ENCODE measurements at places on chromosomes 11 and 22. TPM values are rescaled to one million over a fixed set of nuclear protein-coding genes. Genes with fewer than 3 reads are reported as not detected.
A peak's percentile ranks its signal among the peaks of the same experiment; 100 is the strongest.

MAP6 gene
- 6.9 TPM for polyA plus RNA-seq

PGA5 gene
- polyA plus RNA-seq: 1.2 TPM

TREH gene
- polyA plus RNA-seq: 0.22 TPM

FXYD2 gene
- polyA plus RNA-seq: 2.7 TPM

RAC2 gene
- 6.0 TPM for polyA plus RNA-seq

OR2AG2 gene
- not detected for polyA plus RNA-seq

OR6A2 gene
- not detected for polyA plus RNA-seq

ARHGAP32 gene
- 13.8 TPM for polyA plus RNA-seq

PKDREJ gene
- polyA plus RNA-seq: 0.36 TPM

DNA sequence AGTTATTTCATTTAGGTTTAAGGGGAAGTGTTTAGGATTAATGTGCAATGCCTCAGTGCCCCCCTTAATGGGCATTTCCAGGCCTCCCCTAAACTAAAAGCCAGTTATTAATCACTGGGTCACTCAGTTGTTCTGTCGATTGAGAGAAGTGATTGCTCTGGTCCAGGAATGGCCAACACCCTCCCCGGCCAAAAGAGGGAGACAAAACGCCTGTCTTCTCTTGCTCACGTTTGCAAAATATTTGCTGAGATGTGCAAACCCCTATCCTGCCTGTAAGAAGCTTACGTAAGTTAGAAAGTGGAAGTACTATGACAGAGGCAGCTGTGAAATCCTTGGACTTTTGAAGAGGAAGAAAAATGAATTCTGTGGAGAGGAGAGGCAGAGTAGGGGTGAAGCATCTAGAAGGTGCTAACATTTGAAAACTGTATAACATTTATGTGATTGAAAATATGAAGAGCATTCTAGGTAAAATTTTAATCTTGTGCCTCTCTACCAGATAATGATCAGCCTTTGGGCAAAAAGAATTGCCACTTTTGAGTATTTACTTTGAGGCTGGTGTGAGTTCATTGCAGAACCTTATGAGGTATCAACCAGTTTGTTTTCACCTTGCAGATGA, 37.7 kb downstream of the NTM start:
- DNase-seq: peak; percentile 38

DNA sequence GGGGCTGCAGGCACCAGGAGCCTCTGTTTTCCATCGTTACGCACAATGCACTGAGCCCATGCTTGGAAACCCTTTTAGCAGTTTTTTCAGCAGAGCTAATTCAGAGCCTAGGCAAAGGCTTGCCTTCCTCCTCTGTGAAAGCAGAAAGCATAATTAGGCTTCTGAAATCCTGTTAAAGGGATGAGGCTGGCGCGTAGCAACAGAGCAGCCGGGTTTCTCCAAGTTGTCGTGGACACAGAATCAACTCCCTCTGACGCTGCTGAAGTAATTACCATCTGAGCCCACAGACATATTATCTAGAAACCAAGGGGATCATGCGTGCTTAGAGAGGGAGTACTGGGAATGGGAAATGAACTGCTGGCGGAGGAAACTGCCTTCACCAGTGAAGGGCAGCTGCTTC, 85.4 kb downstream of the MYO18B start:
- DNase-seq: no peak

GRCh38 chr11:31869986-31870385, 58.9 kb upstream of the PAX6 start:
- no peak for DNase-seq

DNA sequence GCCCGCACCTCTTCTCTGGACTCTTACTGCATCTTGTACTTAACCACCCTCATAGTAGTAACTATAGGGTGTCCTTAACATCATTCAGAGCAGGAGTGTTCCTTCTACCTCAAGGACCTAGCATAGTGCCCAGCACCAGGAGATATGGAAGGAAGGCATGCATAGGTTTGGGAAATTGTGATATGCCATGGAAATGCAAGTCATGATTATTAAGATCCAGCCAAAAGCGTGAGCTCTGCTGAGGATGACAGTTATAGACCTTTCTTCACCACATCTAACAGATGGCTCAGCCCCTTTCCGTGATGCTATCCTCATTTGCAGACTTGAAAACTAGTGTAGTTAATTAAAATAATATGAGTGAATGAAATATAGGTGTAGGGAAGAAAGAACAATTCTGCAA, 746.1 kb downstream of the NTM start:
- no peak for DNase-seq

DNA sequence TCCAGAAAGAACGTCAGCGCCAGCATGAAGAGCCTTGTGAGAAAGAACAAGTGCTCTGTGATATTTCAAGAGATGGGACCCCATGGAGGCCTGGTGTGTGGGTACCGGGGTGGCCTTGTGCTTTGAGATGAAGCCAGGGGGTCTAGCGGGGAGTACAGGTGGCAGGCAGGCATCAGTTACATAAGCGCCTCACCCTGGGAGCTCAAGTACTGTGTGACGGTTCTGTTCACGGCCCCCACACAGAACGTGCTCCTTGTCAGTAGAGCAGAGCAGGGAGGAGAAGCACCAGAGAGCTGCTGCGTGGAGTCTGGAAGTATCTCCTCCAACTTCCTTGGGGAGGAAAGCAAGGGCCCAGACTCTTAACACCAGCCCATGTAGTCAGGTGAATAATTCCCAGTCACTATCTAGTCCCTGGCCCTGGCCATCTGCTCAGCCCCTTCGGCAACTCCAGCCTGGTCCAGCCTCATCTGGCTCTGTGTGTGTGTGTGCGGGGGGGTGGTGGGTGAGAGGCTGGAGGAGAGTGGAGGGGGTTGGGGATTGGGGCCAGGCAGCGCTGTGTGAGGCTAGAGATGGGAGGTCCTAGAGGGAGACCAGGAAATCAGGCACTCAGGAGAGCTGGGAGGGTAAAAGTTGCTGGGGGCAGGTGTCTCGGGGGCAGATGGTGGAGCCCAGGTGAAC, 32.4 kb downstream of the MCM5 start:
- no peak for DNase-seq

DNA sequence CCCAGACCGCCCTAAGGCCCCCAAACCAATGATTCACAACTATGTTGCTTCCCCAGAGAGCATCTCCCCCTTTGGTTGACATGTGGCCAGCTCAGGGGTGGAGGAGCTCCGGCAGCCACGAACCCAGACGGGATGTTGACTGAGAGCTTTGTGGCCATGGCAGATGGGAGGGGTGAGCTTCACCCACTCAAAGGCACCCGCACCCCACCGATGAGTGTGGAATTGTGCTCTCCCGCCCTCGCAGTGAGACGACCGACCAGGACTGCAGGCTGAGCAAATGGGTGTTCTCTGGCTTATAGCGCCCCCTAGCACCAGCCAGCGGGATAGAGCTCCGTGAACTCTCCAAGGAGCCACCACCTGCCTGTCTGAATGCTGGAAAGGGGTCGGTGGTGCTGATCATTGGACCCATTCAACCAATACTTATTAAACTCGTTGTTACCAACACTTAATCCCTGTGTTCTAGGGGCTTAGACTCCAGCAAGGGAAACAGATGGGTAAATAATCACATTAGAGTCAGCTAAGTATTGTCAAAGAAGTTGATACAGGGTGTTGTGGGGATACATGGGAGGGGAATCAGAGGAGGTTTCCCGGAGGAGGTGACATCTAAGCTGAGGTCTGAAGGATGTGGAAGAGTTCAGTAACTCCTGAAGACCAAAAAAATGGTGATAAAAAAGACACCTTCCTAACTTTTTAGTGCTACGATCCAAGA, 4.5 kb upstream of the TIMP3 start:
- peak; percentile 83 for DNase-seq

GRCh38 chr22:39276440-39277141, 31.8 kb upstream of the PDGFB start:
- no peak for DNase-seq

DNA sequence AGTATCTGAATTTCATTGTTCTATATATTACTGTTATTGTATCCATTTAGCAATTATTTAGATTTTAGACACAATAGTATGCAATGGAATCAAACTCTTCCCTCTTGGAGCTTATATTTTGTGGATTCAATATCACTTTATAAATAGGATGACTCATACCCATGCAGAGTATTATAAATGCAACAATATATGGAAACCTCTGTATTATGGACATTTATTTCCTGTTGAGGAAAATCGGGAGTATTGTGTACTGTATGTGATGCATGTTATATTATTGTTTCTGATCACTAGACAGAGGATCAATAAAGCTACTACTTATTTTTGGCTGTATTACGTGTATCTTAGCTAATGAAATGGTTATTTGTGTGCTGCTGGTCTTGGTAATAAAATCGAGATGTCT, 770 bp downstream of the METTL15 start:
- DNase-seq: peak; percentile 19

DNA sequence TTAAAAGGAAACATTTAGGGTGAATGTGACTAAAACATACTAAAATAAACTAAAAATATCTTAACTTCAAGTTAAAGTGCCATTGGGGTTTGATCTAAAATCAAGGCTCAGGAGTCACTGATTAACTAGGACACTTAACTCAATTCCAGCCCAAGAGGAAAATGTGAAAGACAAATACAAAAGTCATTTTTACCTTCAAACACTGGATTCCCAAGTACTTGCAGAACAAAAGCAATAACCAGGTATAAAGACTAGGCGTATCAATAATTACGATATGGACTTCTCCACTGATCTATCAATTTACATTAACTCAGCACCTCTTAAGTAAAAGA, 15.6 kb downstream of the ALKBH8 start:
- no peak for DNase-seq

GRCh38 chr11:78080818-78081495, 1.3 kb upstream of the NDUFC2 start:
- DNase-seq: no peak

DNA sequence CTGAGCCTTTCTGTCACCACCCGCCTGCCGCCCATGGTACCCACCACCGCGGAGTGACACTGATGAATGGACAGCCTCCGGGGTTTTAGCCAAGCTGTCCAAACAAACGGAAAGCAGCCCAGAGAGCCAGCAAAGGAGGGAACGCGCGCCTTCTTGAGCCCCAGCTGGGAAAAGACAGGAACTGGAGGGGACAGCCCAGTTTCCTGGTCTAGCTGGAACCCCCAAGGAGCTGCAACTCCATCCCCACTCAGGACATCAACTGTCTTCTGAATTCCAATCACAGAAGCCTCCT, 33.7 kb downstream of the SHISAL1 start:
- DNase-seq: no peak

GRCh38 chr11:2140411-2141400, 1.5 kb upstream of the IGF2 start:
- DNase-seq: no peak
